ENCODE measurements at places on chromosomes 1 and 21. TPM values are rescaled to one million over a fixed set of nuclear protein-coding genes. Genes with fewer than 3 reads are reported as not detected.

- no peak for DNase-seq
These were observed 23.0 kb downstream of the MARK1 start for GRCh38 chr1:220550811-220551399.

CFHR5 gene
- polyA plus RNA-seq = not detected

DNA sequence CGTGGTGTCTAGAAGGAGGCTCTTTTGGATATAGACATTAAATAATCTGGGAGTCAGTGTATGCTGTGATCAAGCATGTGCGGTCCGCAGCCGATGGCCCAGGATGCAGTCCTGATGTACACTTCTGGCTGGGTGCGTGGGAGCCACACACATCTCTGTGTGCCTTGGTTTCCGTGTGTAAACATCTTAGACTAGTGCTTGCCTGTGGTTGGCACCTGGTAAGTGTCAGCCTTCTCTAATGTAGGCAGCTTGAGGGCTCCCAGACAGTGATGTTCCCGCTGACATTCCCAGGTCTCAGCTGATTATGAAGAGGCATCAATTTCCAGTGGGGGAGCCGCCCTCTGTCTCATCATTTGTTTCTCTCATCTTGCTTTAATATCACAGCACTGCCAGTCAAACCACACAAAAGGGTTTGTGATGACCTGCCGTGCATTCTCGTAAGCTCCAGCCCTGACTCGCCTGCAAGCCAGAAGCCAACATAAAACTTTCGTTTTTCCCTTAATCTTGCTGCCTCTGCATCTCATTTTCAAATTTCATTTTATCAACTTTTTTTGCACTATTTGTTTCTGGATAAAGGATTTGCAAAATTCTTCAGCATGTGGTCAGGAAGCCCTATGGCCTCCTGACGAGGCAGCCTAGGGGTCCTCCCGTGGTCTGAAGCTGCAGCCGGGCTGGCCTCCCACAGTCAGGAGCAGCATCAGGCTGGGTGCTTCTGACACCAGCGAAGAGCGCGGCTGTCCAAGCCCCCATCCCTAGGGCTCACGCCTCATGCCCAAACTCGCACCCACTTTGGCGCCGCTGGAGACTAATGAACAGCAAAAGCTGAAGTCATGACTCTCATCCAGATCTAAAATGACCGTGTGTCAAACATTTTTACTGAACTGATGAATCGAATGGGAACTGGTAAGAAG, 28.1 kb downstream of the PDE9A start:
- peak; percentile 25 for DNase-seq

- no peak for DNase-seq
These were observed 20.1 kb downstream of the DISP3 start for GRCh38 chr1:11498956-11499594.

DNA sequence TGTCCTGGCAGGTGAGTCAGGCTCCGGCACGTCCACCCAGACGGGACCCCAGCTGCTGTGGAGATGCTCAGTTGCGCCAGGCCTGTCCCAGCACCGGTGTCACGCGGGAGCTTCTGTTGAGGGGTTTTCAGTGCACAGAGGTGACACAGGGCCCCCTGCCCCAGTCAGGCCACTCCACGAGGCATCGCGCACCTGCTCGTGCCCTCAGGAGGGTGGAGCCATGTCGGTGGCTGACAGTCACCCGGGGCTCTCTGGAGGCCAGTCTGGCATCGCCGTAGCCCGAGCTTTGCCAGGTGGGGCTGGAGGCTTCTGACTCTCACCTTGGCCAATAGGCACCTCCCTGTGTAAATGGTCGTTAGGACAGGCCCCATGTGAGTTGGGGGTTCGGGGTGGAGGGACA, 11.1 kb downstream of the TMEM240 start:
- no peak for DNase-seq

DNA sequence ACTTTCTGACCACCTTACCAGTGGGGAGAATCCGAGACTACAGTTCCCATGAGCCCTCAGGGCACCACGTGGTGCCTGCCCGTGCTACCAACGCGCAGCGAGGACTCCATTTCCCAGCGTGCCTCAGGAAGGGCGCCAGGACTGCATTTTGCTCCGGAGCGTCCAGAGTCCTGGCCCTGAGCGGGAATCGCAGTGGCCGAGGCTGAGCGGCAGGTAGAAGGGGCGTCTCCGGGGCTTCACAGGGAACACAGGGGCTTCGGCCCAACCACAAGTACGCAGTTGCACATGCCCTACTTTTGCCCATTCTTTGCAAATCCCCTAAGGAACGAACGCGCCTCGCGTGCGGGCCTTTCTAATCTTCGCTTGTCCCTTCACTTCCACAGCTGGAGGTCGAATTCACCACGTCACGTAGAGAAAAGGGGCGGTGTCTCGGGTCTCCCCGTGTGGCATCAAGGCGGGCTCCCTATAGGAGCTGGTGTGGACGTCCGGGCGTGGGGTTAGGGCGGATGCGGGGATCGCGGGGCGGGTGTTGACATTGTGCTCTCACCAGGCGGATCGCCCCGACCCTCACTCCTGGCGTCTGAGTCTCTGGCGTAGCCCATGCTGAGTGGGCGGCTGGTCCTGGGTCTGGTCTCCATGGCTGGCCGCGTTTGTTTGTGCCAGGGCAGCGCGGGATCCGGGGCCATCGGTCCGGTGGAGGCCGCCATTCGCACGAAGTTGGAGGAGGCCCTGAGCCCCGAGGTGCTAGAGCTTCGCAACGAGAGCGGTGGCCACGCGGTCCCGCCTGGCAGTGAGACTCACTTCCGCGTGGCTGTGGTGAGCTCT, at the start of gene BOLA1:
Gene BOLA1 (plus strand): TSS at position 109 of the 825 bp plus-strand sequence. CDS start 492 bp downstream, at position 601.
- DNase-seq = peak; percentile 96

Data from psoas muscle (tissue), 8 donors.